ENCODE measurements at places on chromosomes 12 and 14.

DNA sequence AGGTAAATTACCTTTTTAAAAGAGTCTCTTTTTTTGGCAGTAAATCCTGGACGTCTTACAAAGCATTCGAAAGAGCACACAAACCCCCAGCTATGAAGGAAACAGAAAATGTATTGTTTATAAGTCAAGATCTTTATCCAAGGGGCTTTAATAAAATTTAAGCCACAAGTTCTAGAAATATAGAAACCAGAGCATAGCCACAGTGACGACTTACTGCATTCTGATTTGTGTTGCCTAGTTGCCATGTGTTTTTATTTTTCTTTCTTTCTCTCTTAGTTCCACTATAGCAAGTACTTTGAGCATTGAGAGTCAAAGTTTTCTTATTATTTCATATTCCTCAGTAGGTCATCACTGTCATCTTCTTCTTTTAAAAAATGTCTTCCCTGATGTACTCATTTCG lies 47.8 kb upstream of the TBPL2 start:
- DNase-seq = no peak

DNA sequence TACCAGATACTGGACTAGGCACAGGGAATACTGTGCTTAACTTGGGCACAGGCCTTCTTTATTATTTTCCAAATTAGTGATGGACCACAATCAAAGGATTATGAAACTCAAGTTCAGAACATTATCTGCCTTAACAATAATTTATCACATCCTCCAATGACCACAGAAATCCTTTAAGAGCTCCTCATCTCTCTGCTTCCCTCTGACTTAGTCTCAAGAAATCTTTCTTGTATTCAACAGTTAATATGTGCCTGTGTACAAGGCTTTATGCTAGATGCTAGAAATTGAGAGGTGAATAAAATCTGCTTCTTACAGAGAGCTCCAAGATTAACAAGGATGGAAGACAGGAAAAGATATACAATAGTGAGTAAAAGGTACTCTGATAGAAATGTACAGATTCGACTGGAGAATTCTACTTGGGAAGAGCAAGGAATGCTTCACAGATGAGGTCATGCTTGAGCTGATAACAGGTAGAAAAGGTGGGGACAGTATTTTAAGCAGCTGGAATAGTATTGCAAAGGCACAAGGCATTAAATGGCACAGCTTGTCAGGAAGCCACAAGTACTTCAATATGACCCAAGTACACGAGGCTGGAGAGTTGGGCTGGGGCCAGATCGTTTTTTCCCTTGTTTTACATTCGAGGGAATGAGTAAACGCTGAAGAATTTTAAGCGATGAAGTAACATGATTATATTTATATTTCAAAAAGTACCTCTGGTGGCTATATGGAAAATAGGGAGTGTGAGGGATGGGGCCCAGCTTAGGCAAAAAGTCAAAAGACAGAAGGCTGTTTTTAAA lies 55.1 kb upstream of the ARID2 start:
- DNase-seq = no peak

- peak; percentile 30 for DNase-seq
These were observed 66.3 kb downstream of the CLIP1 start for GRCh38 chr12:122356192-122356635.

DNA sequence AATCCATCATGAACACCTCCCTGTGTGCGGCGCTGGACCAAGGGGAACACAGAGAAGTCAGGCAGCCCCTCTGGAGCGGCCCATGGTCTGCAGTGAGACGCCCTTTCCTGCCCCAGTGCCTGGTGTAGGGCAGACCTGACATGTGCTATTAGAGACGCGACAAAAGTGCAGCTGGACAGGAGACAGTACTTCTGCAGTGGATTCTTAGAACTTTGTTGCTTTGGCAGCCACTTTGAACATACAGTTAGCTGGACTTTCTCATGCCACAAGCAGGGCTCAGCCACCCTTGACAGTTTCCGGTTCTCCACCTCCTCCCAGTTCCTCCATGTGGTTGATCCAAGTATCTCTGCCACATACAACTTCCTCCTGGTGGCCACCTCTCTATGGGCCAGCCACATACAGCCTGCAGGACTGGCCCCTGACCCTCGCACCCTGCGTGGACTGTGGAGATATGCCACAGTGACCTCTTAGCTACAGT lies 45.9 kb downstream of the LGMN start:
- DNase-seq = no peak

DNA sequence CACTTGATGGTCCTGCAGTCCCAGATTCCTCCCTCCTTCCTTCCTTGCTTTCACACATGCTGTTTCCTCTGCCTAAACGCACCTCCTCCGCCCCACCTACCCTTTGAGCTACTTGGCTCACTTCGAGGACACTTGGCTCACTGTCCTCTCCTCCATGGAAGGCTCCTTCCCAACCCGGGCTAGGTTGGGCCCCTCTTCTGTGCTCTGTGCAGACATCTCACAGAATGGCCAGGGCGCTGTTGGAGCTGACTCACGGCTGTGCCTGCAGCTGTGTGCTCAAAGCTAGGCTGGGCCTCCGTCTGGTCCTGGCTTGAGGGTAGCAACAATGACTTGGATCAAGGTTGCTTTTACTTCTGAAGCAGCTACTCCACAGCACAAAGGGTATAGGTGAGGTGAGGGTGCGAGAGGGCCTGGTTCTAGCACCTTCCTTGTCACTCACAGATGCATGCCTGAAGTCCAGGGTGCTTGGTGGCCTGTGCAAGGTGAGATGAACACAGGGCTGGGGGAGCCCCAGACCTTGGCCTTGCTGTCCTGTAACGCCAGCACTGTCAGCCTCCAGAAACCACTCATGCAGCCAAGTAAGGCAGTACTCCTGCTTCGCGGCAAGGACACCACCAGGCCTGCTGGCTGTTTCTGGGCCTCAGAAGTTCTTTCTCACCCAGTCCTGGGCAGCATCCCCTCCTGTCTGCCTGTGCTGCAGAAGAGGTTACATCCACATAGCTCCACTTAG lies 61.8 kb downstream of the GALNT16 start:
- DNase-seq = no peak

- DNase-seq = no peak
These were observed 737 bp downstream of the SPX start for GRCh38 chr12:21526721-21527345.

- DNase-seq = no peak
These were observed 47.3 kb upstream of the TMED10 start for GRCh38 chr14:75223664-75224154.

GRCh38 chr12:5433081-5433844 lies 1.4 kb downstream of the NTF3 start:
- DNase-seq = no peak

- no peak for DNase-seq
These were observed 75.6 kb upstream of the DACT1 start for GRCh38 chr14:58562141-58562540.

DNA sequence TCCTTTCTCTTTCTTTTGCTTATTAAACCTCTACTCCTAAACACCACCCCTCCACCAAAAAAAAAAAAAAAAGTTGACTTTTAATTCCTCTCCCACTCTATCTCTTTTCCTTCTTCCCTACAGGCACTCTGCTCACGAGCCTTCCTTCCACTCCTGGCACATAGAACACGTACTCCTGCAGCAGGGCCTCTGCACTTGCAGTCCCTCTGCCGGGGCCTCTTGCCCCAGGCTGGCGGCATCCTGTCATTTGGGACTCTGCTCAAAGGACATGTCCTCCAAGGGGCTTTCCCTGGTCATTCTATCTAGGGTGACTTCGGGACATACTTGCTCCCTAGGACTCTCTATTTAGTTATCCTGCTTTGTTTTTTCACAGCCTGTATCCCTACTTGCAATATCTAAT lies 7.7 kb downstream of the FOS start:
- DNase-seq = no peak

GRCh38 chr12:86367137-86367536 lies 110.9 kb upstream of the MGAT4C start:
- no peak for DNase-seq

GRCh38 chr14:73741386-73741875 lies 27.2 kb upstream of the PNMA1 start:
- peak; percentile 67 for DNase-seq

GRCh38 chr12:34400986-34401658 lies 378.8 kb downstream of the ALG10 start:
- no peak for DNase-seq

DNA sequence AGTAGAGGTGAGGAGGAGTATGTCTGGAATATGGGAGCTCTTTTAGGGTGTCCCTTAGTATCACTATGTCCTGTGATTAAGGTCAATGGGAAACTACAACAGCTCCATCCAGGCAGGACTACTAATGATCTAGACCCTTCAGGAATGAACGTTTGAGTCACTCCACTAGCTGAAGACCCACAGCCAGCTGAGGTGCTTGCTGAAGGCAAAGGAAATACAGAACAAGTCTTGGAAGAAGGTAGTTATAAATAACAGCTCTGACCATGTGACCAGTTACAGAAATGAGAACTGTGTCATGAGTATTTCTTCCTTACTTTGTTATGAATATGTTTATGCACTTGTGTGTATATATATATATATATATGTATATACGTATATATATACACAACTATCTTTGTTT lies 40.5 kb upstream of the USP44 start:
- DNase-seq = no peak

- DNase-seq = no peak
These were observed 106.0 kb upstream of the SSTR1 start for GRCh38 chr14:38101679-38102078.

- DNase-seq = no peak
These were observed 52.3 kb downstream of the IRAK3 start for GRCh38 chr12:66241061-66242043.

DNA sequence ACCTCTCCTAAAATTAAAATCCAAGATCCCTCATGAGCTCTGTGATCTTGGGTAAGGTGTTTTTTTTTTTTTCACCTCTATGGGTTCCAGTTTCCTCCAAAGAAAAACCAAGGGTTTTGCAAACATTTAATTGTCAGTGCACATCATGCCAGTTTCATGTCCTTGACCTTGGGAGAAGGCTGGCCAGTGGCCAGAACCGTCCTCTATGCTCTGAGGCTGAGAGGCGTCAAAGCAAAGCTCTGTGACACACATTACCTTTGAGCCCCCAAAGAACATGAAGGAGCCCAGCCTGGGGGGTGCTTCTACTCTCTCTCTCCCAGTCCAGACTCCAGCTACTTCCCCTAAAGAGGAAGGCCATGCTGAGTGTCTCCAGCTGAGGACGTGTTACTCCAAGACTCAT lies 145.5 kb upstream of the TMEM132C start:
- no peak for DNase-seq

DNA sequence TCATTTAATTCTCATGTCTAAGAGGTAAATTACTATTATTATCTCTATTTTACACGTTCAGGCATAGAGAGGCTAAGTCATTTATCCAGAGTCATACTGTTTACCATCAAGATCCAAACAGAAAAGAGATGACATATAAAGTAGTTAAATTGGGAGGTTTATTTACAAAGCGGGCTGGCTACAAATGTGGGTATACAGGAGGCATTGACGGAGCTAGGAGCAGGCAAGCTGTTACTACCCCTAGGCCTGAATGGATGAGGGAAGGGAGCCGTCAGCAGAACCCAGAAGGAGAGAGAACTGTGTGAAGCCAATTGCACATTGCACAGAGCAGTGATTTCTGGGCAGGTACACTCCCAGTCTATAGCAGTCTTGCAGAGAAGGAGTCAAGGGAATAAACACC lies 39.8 kb downstream of the DACT1 start:
- DNase-seq = no peak

DNA sequence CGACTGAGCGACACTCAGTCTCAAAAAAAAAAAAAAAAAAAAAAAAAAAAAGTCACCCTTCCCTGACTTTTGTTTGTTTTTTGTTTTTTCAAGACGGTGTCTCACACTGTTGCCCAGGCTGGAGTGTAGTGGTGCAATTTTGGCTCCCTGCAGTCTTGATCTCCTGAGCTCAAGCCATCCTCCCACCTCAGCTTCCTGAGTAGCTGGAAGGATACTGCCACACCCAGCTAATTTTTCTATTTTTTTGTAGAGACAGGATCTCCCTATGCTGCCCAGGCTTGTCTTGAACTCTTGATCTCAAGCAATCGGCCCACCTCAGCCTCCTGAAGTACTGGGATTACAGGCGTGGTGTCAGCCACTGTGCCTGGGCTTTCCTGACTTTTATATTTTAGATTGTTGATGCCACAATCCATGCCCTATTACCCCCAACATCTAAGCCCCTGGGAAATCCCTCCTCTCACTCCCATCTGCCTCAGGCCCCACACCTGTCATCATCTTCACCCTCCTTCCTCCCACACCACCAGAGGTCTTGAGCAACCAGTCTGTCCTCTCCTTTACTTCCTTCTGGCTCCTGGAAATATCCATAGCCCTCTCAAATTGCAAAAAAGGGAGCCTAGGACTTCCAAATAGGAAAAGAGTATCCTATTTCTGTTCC lies 7.8 kb downstream of the IKZF4 start:
- no peak for DNase-seq

GRCh38 chr14:74563233-74563585 lies 48.8 kb downstream of the LTBP2 start:
- no peak for DNase-seq
